ENCODE measurements at places on chromosomes 2 and 18.

DNA sequence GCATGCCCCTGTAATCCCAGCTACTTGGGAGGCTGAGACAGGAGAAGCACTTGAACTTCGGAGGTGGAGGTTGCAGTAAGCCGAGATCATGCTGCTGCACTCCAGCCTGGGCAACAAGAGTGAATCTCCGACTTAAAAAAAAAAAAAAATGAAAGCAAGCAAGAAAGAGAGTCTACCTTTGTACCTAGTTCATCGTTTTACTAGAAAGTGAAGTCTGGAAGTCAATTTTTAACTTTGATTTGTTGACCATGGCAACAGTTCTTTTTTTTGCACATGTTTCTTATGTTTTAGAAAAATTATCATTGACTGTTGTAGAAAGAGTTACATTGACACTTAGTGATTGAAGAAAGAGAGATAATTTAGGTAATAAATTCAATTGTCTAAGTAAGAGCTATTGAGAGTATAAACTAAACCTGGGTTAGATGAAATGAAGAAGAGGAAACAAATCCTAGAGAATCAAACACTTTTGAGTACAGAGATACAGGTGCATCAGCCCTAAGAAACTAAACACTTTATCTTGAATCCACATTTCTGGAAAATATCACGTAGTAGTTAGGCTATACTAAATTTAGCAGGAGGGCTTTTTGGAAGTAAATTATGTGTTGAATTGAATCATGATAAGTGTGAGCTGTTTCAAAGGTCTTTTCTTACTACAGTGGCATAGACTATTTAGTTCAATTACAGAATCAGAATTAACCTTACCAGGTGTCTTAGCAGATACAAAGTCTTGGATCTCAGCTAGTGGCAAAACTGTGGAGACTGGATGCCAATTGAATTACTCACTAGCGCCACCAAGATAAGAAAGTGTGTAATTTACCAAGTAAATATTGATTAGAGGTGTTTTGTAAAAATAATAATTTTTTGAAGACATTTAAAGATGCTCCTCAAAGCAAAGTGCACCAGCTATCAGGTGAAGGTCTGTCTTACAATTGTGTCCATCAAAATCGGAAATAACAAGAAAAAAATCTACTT is 303.4 kb upstream of the NRXN1 start:
- no peak for DNase-seq

DNA sequence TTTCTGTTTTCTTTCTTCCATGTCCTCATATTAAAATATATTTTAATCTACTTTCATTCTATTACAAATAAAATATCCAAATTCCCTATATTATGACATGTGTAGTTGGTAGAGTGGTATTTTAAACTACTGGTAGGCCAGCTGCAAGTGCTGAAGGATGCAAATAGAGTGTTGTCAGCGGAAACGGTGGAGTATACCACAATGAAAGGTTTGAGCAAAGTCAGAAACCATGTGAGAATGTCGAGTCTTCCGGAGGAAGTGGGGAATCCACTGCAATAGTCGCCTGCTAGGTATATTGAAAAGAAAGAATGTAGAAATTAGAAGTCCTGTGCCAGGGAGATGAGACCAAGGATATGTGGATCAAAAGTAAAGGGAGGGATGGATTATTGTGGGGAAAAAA is 373.9 kb downstream of the DSEL start:
- DNase-seq, result no peak

DNA sequence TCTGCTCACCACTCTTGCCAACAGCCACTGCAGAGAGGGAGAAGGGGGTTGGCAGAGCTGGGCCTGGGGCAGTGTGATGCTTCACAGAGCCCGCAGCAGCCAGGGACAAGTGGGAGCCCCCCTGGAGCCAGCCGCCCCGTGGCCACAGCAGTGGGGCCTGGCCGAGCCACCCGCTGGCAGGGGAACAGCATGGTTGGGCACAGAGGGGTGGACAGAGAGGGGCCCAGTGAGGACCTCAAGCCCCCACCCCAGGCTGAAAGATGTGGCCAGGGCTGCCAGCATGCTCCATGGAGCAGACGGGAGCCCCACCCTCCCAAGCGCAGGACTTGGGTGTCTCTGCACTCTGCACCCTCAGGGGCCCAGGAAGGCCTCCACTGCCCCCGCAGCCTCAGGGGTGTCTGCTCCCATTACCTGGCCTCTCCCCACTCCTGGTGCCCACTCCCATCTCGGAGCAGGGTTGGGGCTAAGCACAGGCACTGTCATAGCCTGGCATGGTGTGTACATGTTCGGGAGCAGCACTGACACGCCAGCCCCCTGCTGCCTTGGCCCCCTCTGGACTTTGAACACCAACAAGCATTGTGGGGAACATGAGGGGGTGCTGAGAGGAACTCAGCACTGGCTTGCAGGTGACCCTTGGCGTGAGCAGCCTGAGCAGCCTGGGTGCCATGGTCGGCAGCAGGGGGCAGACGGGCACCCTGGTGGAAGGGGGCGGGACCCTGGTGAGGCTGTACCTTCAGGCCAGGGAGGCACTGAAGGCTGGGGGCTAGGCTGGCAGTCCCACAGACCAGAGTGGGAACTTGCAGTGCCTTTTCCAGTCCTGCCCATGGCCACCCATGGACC is 279.6 kb upstream of the CYP26B1 start:
- DNase-seq, result no peak

DNA sequence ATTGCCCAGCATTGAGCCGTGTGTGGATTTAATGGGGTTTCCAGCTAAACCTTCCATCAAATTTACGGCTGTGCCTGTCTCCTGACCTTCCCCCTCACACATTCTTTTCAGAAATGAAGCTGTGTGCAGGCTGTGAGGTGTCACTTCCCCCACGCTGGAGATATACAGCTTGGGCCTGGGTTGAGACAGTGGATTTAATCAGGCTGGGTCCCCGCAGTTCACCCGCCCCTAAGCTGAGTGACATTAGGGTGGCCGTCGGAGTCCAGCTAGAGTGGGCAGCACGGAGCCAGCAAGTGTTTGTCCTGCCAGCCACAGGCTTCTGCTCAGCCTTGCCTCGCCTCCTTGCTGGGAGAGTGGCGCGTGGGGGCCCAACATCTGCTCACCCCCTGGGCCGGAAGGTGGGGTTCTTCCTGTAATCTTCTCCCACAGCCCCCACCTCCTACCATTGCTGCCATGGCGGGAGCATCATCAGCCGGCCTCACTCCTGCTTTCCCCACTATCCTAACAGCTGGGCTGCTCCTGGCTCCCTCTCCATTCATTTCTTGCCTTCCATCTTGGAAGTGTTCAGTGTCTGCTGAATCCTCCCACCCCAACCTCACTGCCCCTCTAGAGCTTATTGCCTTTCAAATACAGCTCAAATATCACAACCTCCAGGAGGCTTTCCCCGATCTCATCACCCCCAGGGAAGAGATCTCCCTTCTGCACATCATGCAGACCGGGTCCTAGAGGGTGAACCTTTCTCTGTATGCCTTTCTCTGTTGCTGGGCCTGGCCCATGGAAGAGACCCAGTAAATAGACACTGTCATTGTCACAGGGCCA is 149.0 kb downstream of the GLI2 start:
- DNase-seq, result no peak

- no peak for DNase-seq
Measured at GRCh38 chr2:73937899-73938298, 11.2 kb downstream of the DGUOK start.

- DNase-seq, result no peak
Measured at GRCh38 chr2:131156452-131157149, 51.5 kb downstream of the PLEKHB2 start.

DNA sequence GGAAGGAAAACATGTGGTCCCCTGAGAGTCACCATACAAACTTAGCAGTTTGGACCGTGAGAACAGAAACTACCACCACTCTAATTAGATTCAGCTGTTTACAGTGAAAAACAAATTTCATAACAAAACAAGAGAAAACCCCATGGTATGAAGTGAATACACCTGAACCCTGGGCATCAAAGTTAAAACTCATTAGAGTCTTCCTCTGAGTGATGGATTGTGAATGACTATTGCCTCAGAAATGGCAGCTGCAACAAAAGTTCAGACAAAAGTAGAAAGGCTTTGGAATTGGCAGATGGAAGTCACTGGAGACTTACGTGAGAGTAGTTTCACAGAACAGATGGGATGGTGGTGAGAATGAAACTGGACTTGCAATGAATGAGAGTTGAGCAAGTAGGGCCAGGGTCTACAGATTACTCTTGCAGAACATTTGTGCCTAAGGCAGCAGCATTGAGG is 98.0 kb downstream of the AAK1 start:
- no peak for DNase-seq

DNA sequence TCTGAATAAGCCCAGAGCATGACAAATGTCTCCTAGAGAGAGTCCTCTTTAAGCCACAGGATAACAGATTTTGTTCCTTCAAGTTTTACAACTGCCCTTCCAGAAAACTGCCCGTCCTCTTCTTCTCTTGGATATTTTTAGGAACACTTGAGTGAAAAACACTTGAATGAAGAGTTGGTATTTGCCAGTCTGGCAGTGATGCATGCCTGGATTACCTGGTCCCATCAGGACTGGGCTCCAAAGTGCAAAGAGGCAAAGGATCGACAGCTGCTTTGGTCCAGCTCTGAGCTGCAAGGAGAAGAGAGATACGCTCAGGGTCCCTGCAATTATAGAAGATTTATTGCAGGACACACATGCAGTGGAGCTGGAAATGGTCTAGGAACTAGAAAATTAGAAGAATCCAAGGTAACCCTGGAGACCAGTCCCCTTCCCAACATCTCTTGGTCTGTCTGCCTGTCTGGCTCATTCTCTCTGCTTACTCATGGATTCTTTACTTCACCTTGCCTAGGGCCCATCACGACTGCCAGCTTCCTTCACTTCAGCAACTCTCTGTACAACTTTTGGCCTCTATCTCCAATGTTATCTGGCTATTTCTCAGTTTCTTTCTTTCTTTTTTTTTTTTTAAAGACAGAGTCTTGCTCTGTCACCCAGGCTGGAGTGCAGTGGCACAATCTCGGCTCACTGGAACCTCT is 112.1 kb upstream of the SIX2 start:
- no peak for DNase-seq

- DNase-seq, result no peak
Measured at GRCh38 chr2:110743600-110743999, 11.2 kb downstream of the ACOXL start.

DNA sequence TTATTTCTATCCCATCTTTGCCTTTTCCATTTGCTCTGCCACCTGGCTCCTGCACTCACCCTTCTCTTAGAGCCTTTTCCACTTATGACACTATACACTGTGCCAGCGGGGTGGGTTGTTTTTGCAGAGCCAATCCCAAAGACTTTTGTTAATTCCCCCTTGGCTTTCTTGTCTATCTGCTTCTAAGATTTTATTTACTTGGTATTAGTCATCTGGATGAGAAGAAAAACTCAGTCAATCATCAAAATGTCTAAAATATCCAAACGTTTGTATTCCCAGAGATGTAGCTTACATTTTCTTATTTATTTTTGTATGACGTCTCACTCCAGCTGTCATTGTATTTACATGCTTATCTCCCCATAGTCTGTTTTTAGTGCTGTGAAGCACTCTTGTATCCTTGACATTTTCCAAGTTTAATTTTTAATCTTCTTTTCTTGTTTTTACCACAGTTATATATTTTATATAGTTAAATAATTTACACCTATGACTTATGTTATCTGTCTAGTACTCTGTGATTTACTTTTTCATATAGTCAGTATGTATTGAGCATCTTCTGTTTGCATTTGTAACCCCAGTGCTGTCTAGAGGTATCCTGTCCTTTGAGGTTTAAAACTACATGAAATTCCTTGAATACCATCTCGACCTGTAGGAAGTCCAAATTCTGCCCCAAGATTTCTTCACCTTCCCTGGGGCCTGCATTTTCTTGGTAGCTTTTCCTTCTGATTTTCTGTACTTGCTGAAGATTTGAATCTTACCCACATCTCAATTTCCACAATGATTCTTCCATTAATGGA is 55.1 kb downstream of the COL4A3 start:
- DNase-seq, result no peak

GRCh38 chr2:64327510-64328414 is 126.2 kb upstream of the LGALSL start:
- peak; percentile 44 for DNase-seq

DNA sequence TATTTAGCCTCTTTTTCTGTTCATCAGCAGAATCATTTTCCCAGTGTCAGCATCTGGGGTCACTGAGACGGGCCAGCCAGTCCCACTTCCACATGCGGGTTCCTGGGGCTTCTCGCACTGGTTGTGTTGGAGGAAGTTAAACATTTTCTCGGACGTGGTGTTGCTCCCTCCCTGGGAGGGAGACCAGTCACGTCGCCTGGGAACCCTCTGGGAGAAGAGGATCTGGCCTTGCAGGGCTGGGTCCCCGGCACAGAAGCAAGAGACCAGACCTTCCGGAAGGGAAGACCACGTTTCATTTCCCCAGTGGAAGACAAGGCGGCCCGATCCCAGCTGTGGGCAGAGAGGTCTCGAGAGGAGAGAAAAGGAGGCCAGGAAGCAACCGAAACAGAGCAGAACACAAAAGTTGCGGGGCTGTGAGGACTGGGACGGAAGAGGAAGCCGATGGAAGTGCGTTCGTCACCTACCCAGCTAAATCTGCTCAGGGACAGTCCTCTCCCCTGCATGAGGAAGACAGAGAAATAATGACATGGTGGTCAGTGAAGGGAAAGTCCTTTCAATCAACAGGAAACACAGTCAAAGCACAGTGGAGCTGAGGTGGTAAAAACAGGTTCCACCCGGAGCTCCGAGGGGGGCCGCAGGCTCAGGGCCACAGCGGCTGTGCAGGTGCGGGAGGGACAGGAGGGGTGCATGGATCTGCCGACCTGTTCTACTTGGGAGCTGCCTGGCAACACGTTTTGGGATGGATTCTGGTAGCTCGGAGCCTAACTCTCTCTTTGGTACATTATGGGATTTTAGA is 144.4 kb downstream of the MBP start:
- DNase-seq, result no peak

DNA sequence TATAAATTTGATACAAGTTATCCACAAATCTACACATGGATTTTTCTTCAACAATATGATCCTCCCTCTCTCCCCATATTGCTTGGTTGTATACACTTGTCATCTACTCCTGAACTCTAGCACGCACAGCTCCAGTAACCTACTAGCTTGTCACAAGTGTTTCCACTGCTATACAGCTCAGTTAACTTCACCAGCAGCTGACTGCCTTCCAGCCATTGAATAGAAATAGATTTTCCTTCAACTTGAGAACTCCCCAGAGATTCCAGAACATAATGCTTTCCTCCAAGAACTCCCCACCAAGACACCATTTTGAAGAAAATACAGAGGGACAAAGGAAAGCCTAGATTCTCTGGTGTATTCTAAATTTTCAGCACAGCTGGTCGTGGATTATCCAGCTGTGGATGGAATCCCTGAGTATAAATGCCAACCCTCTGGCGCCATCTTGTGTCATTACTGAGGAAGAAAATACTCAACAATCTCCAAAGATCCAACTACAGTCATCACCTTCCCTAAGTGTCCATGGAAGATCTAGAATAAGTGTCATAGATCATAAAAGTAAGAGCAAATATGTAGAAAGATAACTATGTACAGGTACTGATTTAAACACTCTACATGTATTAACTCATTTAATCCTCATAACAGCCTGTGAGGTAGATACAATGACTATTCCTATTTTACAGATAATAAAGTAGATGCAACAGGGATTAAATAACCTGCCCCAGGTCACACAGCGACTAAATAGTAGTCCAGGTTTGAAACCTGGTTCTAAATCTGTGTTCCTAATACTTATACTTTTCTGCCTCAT is 156.7 kb downstream of the ARHGAP28 start:
- DNase-seq, result no peak
